ENCODE measurements at places on chromosomes 4 and X. TPM values are rescaled to one million over a fixed set of nuclear protein-coding genes. Genes with fewer than 3 reads are reported as not detected.

Gene NLGN4X
- total RNA-seq, result 1.5 TPM

Gene GAB1
- total RNA-seq, result 62.3 TPM

Gene EDNRA
- not detected for total RNA-seq

Gene CCDC110
- 2.5 TPM for total RNA-seq

Gene ZCCHC18
- not detected for total RNA-seq

Gene NIPAL1
- total RNA-seq, result 44.0 TPM

Gene ZXDA
- 8.1 TPM for total RNA-seq

Gene L1CAM
- total RNA-seq, result 5.2 TPM

Gene NUDT10
- 1.5 TPM for total RNA-seq

Gene PCDH7
- total RNA-seq, result 29.7 TPM

Gene PCSK1N
- total RNA-seq, result 14.0 TPM

Gene XAGE2
- total RNA-seq, result not detected

Gene NPY1R
- 19.5 TPM for total RNA-seq

Gene HS6ST2
- total RNA-seq, result not detected

Gene TRIM75
- total RNA-seq, result not detected

Gene NCBP2L
- total RNA-seq, result not detected

Gene ENPEP
- total RNA-seq, result 1.9 TPM

Gene TLR6
- 1.8 TPM for total RNA-seq

Gene TKTL2
- not detected for total RNA-seq

Gene CETN2
- 14.6 TPM for total RNA-seq

Gene POF1B
- 102 TPM for total RNA-seq

Gene UGT2B17
- total RNA-seq, result 346 TPM

Gene PGAM4
- not detected for total RNA-seq

Gene MAGIX
- total RNA-seq, result 10.8 TPM

Gene NALF2
- not detected for total RNA-seq

Gene MAGEC3
- total RNA-seq, result not detected

Gene NSUN7
- total RNA-seq, result 8.1 TPM

Gene SPATA4
- not detected for total RNA-seq

Gene MAGEA8
- not detected for total RNA-seq

Gene TBC1D9
- 8.2 TPM for total RNA-seq

Gene PNMA6A
- total RNA-seq, result not detected

Gene FGFBP2
- total RNA-seq, result 2.2 TPM

All from transverse colon (tissue), 4 donors.